ENCODE measurements at places on chromosomes 12 and 14. TPM values are rescaled to one million over a fixed set of nuclear protein-coding genes. Genes with fewer than 3 reads are reported as not detected.

DNA sequence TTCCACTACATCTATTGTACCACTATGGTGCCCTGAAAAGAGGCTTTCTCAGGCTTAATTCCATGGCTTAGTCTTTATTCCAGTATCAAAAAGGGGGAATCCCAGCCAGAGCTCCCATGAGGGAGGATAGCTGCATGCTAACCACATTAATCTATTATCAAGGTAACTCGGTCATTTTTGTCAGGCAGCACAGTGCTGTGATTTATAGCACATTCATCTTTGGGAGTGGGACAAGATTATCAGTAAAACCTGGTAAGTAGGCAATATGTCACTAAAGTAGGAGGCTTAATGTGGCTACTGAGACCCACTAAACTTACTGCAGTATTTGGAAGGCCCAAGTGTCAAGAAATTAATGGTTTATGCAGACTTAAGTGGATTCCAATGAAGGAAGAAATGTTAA lies 58.9 kb downstream of the DAD1 start:
- H3K36me3 ChIP-seq: no peaks in the 10 kb centered on the region
- H3K27ac ChIP-seq: no peak overlapping the region
- peaks cover 31% of the 10 kb centered on the region for H3K4me1 ChIP-seq
- no peak overlapping the region for H3K4me3 ChIP-seq
- no peak for DNase-seq
- H3K27me3 ChIP-seq: no peaks in the 10 kb centered on the region

DNA sequence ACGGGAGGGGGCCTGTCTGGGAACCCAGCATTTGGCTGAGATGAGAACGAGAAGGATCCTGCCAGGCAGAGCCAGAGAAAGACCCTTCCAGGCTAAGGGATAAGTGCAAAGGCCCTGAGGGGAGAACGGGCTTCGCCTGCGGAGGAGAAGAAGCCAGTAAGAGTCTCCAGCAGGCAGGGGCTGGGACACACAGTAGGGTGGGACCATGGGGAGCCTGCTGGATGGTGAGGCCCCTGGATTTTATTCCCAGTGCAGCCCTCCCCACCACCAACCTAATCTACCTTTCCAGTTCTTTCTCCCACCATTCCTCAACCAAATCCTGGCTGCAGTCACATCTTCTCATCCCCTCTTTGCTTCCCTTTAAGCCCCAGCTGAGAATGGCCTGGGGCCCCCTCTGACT lies 12.6 kb downstream of the RAPGEF3 start:
- H3K4me1 ChIP-seq: peaks cover 34% of the 10 kb centered on the region
- H3K27ac ChIP-seq: no peak overlapping the region
- no peak overlapping the region for H3K4me3 ChIP-seq
- H3K36me3 ChIP-seq: no peaks in the 10 kb centered on the region
- DNase-seq: no peak

DNA sequence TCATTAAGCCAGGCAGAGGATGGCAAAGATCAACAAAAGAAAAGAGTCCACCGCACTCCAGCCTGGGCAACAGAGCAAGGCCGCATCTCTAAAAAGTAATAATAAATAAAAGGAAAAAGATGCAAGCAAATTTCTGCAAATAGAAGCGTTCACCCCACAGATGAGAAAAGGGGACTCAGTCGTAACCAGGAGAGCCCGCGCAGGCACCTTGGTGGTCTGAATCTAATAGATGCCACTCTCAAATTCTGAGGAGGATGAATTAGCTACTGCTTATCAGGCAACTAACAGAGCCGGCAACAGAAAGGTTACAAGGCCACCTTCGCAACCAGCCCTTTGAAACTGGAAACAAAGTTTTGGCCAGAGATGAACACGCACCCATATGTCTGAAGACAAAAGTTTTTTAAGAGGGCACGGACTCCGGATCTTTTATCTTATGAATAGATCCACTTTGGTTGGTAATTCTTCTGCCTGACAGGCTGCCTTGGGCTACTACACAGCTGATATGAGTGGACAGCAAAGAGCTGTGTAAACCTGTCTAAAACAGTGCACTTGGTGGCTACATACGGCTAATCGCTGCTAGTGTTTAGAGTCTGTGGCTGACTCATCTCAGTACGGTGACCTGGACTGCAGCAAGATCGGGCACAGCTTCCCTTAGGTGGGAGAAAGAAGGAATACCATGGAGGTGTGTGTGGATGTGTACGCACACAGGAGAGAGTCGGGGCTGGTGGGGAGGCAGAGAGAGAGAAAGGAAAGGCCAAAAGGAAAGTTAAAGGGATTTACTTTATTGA lies 32.9 kb upstream of the TTC7B start:
- H3K4me1 ChIP-seq: peaks cover 5% of the 10 kb centered on the region
- H3K27ac ChIP-seq: no peak overlapping the region
- no peak for DNase-seq
- no peaks in the 10 kb centered on the region for H3K36me3 ChIP-seq
- H3K27me3 ChIP-seq: no peaks in the 10 kb centered on the region

DNA sequence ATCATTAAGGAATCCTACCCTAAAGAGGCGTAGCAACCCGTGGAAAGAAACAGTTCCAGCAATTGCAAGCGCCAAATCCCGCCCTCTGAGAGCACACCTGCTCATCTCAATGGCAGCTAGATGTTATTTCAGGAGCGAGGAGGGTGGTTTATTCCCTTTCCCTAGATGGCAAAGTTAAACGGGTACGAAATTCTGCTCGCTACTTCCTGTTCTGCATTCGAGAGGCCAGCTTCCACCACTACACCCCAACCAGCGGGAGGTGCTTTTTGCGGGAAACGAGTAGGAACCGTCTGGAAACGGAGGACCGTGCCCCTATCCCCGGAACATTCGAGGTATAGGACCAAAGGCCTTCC lies 536 bp downstream of the VPS29 start:
- peaks cover 42% of the 10 kb centered on the region for H3K4me1 ChIP-seq
- H3K36me3 ChIP-seq: no peaks in the 10 kb centered on the region
- no peaks in the 10 kb centered on the region for H3K27me3 ChIP-seq
- no peak for DNase-seq
- H3K4me3 ChIP-seq: peak overlapping the region; percentile 95
- H3K27ac ChIP-seq: peak overlapping the region; percentile 99

Gene MFAP5
- 0.57 TPM for total RNA-seq

- H3K4me3 ChIP-seq: no peak overlapping the region
- no peak overlapping the region for H3K27ac ChIP-seq
- no peak for DNase-seq
- H3K4me1 ChIP-seq: peaks cover 4% of the 10 kb centered on the region
- H3K36me3 ChIP-seq: peaks cover 97% of the 10 kb centered on the region
- H3K27me3 ChIP-seq: no peaks in the 10 kb centered on the region
These were observed 10.2 kb downstream of the DDX47 start for GRCh38 chr12:12823300-12823699.

- no peaks in the 10 kb centered on the region for H3K4me1 ChIP-seq
- H3K27ac ChIP-seq: no peak overlapping the region
- no peaks in the 10 kb centered on the region for H3K27me3 ChIP-seq
- no peak for DNase-seq
These were observed 843.9 kb upstream of the TMEM132C start for GRCh38 chr12:127422935-127423566.

GRCh38 chr12:97559267-97559666 lies 96.7 kb downstream of the RMST start:
- H3K4me3 ChIP-seq: no peak overlapping the region
- no peak for DNase-seq
- no peaks in the 10 kb centered on the region for H3K27me3 ChIP-seq
- no peaks in the 10 kb centered on the region for H3K4me1 ChIP-seq
- H3K27ac ChIP-seq: no peak overlapping the region

GRCh38 chr12:127268706-127269425 lies 998.1 kb upstream of the TMEM132C start:
- H3K4me1 ChIP-seq: no peaks in the 10 kb centered on the region
- H3K27me3 ChIP-seq: no peaks in the 10 kb centered on the region
- no peaks in the 10 kb centered on the region for H3K36me3 ChIP-seq
- H3K27ac ChIP-seq: no peak overlapping the region
- DNase-seq: no peak

GRCh38 chr14:35534873-35535482 lies 1.0 kb downstream of the INSM2 start:
- peaks cover 29% of the 10 kb centered on the region for H3K4me1 ChIP-seq
- H3K4me3 ChIP-seq: peak overlapping the region; percentile 59
- no peaks in the 10 kb centered on the region for H3K36me3 ChIP-seq

DNA sequence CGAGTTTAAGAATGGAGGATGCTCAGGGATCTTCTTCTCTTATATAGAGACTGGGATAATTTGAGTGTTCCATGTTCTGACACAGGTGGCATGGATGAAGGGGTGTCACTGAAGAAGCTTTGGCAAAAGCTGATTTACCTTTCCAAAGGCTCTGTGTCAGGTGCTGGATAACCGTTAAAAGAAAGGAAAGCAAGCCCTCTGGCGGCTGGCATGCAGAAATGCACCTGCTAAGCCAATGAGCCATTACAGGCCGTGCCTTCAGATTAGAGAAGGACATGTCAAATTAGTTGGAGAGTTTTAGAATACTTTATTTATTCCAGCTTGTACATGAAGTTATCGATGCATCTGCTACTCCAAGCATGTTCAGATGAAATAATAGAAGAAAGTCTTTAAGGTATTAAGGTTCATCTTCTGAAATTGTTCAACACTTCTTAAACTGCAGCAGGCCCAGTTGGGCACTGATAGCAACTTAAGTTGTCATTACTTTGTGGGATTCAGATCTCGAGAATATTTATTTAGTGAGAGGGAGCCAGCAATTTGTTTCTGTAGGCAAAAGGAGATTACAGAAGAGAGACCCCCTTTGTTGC lies 678.2 kb downstream of the NRXN3 start:
- H3K36me3 ChIP-seq: no peaks in the 10 kb centered on the region
- H3K4me1 ChIP-seq: no peaks in the 10 kb centered on the region
- H3K4me3 ChIP-seq: no peak overlapping the region

Gene P2RX2
- total RNA-seq: 2.8 TPM
